ENCODE measurements at places on chromosomes 5 and 9. TPM values are rescaled to one million over a fixed set of nuclear protein-coding genes. Genes with fewer than 3 reads are reported as not detected.

DNA sequence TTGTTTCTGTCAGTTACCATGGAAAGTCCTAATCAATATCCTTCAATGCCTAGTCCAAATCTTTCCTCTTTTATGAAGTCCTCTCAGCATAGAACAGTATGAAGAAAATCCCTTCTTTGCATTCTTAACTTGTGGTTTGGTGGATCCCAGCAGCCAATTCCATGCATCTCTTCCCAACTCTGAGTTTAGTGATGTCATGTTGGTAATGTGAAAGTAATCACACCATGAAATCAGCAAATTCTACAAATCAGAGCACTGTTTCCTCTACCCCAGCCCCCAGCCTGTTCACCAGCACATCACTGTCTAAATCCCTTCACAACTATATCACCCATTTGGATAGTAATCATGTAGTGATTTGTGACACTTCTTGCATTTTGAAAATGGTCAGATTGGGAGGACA, 4.7 kb upstream of the C1QTNF2 start:
- peak; percentile 5 for DNase-seq

The FGF18 gene
- total RNA-seq: under 0.01 TPM

The FBXW11 gene
- 112 TPM for total RNA-seq

DNA sequence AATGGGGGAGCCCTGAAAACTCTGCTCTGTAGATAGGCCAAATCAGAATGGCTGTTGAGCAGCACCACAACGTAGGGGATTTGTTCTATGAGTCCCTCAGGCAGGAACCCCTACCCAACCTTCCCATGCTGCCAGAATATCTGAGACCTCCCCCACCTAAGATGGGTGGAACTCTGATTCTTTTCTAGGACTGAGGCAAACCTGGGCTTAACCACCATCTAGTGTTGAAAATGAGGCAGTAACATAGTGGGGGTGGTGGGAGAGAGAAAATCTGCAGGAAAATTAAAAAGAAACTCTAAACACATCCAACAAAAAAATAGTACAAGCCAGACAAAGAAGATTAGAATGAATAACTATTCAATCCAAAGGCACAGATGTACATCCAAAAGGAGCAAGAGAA, 228.4 kb downstream of the ATPSCKMT start:
- no peak for DNase-seq

DNA sequence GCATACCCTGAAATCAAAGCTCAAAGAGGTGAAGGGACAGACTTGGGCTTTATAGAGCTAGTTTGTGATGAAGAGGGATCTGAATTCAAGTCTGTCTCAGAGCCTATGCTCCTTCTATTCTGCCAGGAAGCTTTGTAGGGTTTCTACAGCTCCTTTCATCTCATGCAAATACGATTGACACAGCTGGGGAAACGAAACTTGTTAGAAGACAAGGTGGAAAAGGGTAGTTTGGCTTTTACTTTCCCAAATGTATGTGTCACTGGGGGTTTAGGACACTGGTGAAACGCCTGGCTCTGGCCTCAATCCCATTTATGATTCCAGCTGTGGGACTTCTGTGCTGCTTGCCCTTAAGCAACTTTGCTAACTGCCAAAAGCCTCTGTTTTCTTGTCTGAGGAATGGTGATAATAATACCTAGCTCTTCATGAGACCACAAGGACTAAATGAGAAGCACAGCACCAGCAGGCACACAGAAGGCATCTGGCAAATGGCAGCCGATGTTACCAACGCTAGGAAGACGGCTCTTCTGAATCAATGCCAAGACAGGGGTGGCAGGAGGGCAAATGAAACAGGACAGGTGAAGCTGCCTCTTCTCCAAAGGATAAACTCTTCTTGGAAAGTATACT, 70.3 kb upstream of the EQTN start:
- peak; percentile 59 for DNase-seq

- no peak for DNase-seq
Observed at GRCh38 chr9:90449213-90449925, 193.3 kb downstream of the DIRAS2 start.

The DTWD2 gene
- total RNA-seq: 10.8 TPM

DNA sequence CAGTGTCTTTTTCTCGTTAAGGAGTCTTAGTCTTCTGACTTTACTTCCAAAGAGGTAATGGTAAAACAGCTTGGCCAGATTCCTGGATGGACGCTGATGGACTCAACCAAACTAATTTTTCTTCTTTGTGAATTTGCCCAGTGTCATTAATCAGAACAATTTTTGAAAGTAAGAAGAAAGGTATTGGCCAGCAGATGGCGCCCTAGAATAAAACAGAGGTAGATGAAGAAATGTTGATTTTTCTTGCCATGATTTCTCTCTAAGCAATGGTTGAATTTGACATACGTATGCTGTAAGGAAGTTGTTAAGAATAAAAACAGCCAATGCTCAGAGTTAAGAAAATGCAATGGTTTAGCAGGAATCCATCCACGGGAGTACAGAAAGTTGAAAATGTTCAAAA, 500.0 kb downstream of the DIRAS2 start:
- peak; percentile 49 for DNase-seq

DNA sequence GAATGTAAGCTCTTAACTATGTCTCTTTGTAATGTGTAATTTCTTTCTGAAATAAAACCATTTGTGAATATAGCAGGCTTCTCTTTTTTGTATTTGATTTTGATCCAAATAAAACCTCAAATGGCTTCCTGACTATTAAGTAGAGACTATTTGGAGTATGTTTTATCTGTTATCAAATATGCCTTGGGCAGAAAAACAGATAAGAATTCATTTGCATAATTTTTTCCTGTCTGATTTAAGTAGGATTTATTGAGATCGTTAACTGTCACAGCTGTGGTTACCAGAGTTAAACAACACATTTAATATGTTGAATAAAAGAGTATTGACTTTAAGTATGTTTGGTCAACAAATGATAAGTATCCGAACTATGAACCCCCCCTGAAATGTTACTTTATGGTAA, 104.9 kb downstream of the MELK start:
- DNase-seq: no peak

GRCh38 chr9:134563397-134563796, 78.2 kb upstream of the COL5A1 start:
- no peak for DNase-seq

- DNase-seq: no peak
Observed at GRCh38 chr9:134182554-134183085, 18.3 kb upstream of the RNU6ATAC start.

The PHF2 gene
- 15.5 TPM for total RNA-seq
